ENCODE measurements at places on chromosomes 5 and 9.
A peak's percentile ranks its signal among the peaks of the same experiment; 100 is the strongest.

DNA sequence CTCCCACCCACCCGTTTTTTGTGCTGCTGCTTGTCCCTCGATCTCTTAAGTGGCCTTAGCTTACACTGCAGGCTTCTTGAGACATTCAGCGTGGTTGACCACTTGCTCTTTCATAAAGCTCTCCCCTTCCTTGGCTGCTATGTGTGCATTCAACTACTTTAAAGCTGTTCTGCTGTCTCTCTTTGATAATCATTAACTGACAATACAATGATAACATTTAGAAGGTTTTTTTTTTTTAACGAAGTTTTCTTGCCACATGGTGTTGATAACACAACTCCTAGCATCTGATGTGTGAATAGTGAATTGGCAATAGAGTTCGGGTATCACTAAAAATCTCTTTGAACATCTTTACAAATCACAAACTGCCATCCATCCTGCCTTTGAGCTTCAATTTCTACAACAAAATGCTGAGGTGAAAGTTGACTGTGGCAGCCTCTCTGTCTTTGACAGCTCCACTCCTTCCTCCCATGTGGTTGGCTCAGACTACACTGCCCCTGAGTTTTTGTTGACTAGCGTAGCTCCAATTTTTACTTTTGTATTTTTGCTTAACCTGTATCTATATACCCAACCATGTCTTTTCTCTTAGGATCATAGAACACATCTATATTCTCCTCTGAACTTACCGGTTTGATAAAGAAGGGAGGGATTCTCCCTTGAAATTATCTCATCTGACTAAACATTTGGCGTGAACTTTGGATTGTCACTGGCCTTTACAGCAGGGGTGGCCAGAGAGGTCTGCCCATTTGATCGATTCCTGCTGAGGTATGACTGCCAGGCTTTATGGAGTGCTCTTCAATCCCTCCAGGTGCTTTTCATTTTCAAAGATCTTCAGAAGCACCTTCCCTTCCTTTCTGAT is 409.4 kb upstream of the CD180 start:
- no peak for DNase-seq

GRCh38 chr5:117701062-117701461 is 1126.4 kb upstream of the SEMA6A start:
- no peak for DNase-seq

- peak; percentile 21 for DNase-seq
Observed at GRCh38 chr5:41087461-41087860, 16.3 kb upstream of the MROH2B start.

GRCh38 chr5:4196744-4197143 is 601.1 kb downstream of the IRX1 start:
- no peak for DNase-seq

Data from fibroblast of skin of right quadriceps (primary cell).